ENCODE measurements at places on chromosomes 16 and 17.

GRCh38 chr16:3377917-3378316 is 22.2 kb downstream of the OR2C1 start:
- no peak for DNase-seq

GRCh38 chr16:22014271-22014873 is 6.5 kb downstream of the MOSMO start:
- DNase-seq = no peak

- DNase-seq = no peak
Observed at GRCh38 chr17:16997514-16998429, 25.9 kb upstream of the TNFRSF13B start.

DNA sequence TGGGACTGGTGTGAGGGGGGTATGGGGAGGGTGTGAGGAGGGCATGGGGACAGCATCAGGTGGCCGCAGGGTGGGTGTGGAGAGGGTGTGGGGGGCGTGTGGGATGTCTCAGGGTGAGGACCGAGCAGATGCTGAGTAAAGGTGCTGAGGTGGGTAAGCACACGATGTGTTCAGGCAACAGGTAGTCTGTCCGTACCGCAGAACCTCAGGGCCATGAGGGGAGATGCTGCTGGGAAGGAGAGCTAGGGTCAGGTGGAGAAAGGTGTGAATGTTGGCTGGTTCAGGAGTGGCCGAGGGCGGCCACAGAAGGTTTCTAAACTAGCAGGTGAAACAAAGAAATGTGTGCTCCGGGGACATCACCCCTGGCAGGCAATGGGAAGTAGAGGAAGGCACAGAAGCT is 80.0 kb upstream of the CDH5 start:
- no peak for DNase-seq

DNA sequence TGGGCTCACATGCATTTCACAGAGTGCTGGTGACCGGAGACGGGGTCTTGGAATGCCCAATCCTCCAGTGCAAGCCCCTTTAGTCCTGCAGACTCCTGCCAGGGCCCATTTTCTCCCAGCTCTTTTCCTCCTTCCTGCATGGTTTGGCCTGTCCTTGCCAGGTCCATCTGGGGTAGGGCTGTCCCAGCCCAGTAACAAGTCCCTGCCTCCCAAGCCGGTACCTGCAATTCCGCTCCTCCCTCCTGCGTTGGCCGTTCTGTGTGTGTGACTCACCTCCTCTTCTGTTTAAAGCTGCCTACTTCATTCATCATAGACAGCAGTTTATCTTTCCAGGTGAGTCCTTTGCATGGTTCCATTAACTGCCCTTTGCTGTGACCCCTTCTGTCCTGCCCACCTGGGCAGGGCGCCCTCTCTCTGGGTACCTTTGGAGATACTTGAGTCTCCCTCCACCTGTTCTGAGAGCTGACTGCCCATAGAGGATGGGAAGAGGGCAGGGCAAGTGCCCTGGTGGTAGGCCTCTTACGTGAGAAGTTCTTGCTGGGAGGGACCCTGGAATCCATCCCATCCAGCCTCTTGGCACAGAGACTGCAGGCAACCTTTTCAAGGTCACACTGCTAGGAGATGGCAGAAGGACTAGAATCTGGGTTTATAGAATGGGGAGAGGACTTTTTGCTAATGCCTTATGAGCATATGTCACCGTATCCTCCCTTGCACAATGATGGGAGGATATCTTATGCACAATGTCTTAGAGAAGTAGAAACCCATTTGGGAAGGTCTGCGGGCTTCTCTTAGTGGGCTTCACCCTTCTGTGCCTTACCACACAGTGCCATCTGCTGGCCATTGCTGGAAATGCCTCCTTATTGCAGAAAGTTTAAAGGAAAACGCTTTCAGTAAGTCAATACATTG is 29.7 kb upstream of the LGALS9 start:
- DNase-seq = peak; percentile 88

- no peak for DNase-seq
Observed at GRCh38 chr16:2191446-2191706, 5.0 kb downstream of the CASKIN1 start.

DNA sequence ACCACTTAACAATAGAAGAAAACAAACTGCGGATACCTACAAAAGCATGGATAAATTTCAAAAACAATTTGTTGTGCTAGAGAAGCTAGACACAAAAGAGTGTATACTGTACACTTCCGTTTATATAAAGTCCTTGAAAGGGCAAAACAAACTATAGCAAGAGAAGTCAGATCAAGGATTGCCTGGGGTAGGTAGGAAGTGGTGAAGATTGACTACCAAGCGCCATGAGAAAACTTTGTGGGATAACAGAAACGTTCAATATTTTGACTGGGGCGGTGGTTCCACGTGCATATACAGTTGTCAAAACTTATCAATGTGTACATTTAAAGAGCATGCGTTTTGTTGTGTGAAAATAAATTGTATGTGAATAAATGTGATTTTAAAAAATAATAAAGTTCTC is 55.6 kb upstream of the CCL2 start:
- DNase-seq = no peak

DNA sequence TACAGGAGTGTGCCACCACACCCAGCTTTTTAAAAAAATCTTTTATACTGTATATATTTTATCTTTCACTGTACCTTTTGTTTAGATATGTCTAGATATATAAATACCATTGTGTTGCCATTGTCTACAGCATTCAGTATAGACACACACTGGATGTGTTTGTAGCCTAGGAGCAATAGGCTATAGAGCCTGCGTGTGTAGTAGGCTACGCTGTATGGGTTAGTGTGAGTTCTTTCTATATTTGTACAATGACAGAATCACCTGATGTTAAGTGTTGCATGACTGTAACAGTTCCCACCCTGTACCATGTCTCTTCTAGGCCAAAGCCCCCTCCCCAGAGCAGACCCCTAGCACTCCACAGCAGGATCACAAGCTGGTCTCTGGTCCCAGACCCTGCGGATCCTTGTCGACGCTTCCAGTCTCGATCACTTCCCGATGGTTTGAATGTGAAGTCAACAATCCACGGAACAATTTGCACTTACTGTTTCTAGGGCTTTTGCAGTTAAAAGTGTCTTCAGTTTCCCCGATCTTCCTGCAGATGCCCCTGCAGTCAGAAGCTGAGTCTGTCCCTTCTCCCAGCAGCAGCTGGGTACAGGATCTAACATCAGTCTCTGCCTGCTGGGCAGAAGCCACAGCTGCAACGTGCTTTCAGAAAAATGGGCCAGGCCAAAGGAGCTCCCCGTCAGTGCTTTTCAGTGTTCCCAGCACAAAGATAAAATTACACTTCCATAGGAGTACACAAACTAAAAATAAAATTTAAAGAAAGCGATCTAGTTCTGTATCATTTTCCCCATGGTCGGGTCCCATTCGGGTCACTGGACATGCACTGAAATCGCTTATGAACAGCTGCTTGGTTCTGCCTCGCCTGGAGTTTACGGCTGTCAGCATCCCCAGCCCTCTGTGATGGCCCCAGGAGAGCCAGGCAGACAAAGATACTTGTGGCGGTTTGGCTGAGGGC is 35.4 kb downstream of the ADAM11 start:
- no peak for DNase-seq

- no peak for DNase-seq
Observed at GRCh38 chr17:16199093-16199492, 16.2 kb downstream of the NCOR1 start.

DNA sequence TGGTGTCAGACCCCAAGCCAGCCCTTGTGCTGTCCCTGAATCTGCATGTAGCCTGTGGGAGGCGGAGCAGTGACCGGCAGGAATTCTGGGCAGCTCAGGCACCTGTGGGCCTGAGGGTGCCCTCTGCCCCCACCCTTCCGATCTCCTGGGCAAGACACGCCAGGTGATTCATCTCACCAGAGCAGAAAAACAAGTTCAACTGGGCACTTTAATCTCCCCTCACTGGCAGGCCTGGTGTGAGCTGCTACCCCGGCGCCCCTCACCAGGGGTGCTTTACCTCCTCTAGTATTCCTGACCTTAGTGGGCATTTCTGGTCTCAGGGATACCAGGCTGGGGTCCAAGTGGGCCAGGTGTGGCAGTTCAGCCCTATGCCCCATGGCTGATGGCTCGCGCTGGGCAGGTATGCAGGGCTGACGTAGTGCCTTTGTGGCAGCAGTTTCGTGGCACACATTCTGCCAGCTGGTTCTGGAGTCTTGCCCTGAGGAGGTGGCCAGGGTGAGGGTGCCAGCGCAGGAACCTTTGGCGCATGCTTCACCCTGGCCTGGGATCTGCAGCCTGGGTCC is 6.0 kb downstream of the ERBB2 start:
- DNase-seq = no peak

DNA sequence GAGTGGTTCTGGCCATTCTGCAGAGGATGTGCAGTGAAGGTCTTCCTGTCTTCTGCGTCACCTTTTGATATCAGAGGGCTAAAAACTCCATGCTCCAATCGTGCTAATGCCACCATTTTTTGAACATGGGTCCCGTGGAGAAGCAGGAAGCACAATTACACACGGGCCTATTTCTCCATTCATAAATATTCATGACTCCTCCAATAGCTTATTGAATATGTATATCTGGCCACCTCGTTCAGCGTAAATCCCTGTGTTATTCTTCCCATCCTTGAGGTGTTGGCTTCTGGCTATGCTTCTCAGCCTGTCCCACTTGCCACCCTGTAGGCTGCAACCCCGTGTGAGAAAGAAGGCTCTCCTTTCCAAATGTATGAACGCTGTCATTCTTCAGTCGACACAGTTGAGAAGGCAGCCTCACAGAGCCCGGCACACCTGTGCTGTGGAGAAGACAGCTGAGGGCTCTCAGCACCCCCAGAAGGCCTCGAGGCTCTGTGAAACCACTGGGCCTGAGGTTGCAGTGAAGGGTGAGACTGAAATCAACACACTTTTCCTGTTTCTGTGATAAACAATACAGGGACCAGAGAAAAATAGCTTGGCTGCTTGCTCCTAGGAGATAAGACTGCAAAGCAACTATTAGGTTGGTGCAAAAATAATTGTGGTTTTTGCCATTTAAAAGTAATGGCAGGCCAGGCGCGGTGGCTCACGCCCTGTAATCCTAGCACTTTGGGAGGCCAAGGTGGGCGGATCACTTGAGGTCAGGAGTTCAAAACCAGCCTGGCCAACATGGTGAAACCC is 4.9 kb upstream of the ANKRD40CL start:
- peak; percentile 30 for DNase-seq

- no peak for DNase-seq
Observed at GRCh38 chr17:38317081-38317480, 20.1 kb downstream of the MRPL45 start.

- DNase-seq = no peak
Observed at GRCh38 chr17:31738488-31738887, 120.6 kb downstream of the COPRS start.

- DNase-seq = no peak
Observed at GRCh38 chr16:66344533-66345145, 21.9 kb upstream of the CDH5 start.

DNA sequence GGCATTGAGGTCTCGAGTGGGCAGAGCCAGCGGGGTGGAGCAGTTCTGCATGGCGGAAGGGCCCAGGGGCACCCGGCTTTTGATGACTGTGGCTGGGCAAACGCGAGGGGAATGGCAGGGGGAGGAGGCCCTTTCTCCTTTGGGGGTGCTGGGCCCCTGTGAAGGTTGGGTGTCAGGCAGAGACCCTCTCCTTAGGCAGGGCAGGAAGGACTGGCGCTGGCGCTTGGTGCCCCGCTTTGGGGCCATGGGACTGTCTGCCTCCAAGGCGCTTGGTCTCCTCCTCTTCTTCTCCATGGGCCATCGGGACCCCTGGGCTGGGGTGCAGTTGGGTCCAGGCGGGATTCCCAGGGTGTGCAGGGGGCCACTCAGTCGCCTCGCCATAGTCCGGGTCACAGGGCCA is 12.8 kb upstream of the GFAP start:
- DNase-seq = no peak

GRCh38 chr16:84579936-84580335 is 37.9 kb downstream of the COTL1 start:
- DNase-seq = no peak

DNA sequence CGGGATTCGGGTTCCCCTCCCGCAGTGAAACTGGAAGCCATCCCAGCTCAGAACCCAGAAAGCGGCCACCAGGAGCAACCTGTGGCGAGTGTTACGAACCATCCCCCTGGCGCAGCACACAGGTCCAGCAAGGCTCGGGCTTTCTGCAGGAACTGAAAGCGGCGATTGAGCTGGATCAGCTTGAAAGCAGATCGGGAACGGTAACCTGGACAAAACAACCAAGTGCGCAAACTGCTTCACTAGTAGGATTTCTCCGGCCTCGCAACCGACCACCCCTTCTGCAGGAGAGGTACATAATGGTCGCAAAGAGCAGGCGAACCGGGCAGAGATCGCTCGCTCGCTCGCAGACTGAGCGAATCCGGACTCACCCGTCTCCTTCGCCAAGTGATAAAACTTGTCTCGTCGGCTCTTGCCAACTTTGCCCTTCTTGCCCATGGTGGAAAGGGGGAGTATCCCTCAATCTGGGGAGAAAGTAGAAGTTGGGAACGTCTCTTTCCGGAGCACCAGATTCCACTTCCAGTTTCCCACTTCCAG is 696 bp upstream of the PSMC5 start:
- peak; percentile 73 for DNase-seq

- no peak for DNase-seq
Observed at GRCh38 chr16:86252596-86252995, 257.7 kb upstream of the FOXF1 start.

- no peak for DNase-seq
Observed at GRCh38 chr17:57228911-57229310, 27.4 kb upstream of the MSI2 start.

DNA sequence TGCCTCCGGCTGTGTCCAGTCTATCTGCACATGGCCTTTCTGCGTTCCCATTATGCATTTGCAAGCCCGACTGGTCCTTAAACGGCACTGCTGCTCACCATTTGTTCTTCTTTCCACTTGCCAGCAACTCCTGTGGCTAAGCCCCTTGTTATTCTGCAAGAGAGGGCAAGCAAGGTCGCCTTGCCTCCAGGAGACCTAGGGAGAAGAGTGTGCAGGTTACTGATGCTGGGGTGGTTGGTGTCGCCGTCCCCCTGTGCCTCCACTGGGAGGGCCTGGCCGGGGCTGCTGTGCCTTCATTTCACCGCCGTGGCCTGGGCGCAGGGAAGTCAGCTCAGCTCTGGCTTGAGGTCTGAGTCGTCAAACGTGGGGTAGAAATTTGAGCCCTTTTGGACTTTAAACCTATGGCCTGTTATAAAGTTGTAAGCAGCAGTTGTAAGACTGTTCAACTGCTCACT is 12.7 kb downstream of the SLC6A4 start:
- peak; percentile 35 for DNase-seq

Measured in ascending aorta (tissue), 2 donors.